Sigmoid colon (tissue), 7 donors: ENCODE measurements at places on chromosomes 7 and 10. TPM values are rescaled to one million over a fixed set of nuclear protein-coding genes. Genes with fewer than 3 reads are reported as not detected.
A peak's percentile ranks its signal among the peaks of the same experiment; 100 is the strongest.

- DNase-seq: no peak
These were observed 821 bp downstream of the SLC35B4 start for GRCh38 chr7:134315679-134316538.

MYOZ1 gene
- not detected for total RNA-seq

NACAD gene
- total RNA-seq: 8.9 TPM

GRCh38 chr7:98399462-98399861, 1.4 kb downstream of the BAIAP2L1 start:
- DNase-seq: no peak

GRCh38 chr10:96831867-96832720, at the start of gene LCOR:
Gene LCOR, plus strand, starts transcription at chr10:96832298. Its CDS starts 116,760 bp downstream, at chr10:96949058.
- peak; percentile 93 for DNase-seq

DNA sequence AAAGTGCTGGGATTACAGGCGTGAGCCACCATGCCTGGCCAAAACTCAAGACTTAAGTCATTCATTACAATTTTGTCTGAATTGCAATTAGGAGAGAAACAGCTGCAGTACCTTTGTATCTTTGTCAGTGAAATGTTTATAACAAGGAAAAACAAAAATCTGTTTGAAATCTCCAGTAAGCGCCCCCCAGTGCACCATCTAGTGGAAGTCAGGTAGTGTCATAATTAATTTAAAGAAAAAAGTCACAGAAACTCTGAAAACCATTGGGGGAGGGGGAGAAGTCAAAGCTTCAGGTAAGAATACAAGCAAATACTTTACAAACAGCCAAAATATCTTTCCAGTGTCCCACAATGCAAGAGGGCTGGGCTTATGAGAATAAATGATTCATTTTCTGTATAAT, 2.8 kb downstream of the MPP7 start:
- DNase-seq: no peak

- no peak for DNase-seq
These were observed 603.5 kb upstream of the FOXK1 start for GRCh38 chr7:4078580-4078979.

TMEM139 gene
- total RNA-seq: 0.71 TPM

DNA sequence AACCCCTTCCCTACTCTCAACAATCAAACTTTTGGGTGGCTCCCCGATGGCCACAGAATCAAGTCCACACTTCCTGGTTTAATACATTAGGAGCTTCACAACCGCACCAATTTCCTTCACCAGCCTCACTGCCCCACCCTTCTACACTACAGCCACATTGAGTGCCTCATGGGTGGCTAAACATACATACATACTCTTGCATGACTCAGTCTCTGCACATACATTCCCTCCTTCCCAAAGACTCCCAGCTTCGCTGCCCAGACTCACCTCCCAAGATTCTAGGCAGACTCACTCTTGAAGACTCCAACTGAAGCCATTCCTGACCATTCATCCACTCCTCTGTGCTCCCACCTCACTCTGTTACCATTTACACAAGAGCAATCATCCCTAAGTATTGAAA, 15.9 kb downstream of the VPS41 start:
- no peak for DNase-seq

DNA sequence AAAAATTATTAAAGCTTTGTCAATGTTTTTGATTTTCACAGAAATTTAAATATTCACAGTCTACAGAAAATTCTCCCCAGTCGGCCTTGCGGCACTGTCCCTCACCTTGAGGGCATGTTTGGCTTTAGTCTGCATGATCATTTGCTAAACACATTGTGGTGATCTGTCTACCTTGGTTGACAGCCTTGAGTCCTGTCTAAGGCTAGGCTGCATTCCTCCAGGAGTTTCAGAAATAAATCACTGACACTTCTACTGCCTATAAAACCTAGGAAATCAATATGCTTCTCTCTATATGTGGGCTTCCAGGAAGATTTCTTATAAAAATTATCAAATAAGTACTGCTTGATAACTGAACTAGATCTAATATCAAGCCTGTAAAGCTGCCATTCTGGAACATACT, 430.7 kb upstream of the GRM3 start:
- no peak for DNase-seq

DNA sequence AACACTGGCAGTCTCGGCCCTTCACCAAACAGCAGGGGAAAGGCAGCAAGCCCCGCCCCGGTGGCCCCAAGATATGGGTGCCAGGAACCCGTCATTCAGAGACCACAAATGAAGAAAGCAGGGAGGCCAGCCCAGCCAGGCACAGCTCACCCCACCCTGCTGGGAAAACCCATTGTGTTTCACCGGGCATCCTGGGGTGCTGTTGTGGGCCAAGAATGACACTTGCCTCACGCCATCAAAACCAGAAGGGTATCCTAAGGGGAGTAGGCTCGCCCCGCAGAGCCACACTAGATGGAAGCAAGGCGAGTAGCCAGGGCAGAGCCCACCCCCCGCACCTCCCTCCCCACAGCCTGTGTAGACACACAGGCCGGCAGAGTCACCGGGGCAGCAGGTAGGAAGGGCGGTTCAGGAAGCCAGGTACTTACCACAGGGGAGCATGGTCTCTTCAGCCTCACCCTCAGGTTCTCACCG, 72.5 kb upstream of the KCNMA1 start:
- no peak for DNase-seq

- no peak for DNase-seq
These were observed 132.2 kb downstream of the PRKG1 start for GRCh38 chr10:51206500-51206899.

DNA sequence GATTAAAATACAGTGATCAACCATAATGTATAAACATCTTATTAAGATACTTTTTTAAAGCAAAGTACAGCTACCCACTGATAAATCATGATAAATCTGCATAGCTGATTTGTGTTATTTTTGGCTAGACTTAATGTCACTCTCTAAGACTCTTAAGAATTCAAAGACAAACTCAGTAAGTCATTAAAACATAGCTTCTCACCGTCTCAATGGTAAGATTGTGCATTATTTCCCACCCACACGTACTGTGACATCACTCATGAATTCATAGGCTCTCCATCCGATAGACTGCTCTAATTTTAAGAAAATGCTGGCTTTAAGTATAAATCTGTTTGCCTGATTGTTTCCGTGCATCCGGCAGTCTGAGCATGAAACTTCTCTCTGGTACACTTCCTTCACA, 266.1 kb downstream of the GLI3 start:
- DNase-seq: no peak

ATOH7 gene
- total RNA-seq: not detected

DNA sequence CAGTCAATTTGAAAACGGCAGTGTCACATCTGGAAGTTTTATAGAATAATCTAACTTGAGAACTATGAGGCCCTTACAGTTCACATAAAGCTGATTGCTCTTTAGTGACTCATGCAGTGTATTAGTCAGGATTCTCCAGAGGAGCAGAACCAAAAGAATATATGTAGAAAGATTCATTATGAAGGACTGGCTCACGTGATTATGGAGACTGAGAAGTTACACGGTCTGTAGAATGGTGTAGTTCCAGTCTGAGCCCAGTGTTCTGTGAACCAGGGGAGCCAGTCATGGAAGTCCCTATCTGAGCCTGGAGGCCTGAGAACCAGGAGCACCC, 21.5 kb downstream of the RBM33 start:
- DNase-seq: no peak

DNA sequence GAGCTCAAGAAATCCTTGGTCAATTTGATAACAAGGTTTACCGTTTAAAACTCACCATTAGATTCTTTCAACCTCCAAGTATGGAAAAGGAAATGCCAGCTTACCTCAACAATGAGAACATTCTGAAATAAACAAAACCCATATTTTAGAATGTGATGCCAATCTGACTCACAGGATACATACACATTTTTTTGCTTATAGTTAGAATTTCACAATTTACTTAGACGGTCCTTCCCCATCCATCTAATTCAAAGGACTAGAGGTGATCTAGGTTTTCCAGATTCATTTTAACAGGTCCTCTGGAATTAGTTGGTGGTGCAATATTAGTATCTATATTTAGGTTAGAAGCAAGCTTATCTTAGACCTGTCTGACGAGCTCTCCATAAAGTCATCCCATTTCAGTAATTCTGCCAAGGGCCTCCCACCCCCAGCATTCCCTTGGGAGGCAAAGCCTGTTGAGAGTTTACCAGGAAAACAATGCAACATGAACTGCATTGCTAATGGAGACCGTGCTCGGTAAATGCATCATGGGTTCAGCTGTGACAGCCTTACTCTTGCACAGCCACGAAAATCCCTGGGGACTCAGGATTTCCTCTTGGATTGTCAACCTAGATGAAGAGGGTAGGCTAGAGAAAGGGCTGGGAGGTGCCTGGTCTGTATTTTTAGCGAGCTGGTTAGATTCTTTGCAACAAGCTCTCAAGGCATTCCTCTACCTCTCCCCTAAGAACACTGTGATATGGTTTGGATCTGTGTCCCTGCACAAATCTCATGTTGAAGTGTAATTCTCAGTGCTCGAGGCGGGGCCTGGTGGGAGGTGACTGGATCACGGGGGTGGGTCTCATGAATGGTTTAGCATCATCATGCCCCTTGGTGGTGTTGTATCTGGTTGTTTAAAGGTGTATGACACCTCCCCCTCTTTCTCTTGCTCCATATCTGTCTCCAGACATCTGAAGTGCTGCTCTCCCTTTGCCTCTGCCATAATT, 93.8 kb downstream of the PRTFDC1 start:
- no peak for DNase-seq

AASS gene
- total RNA-seq: 24.6 TPM

ZNF511 gene
- 47.4 TPM for total RNA-seq

GRCh38 chr10:101693978-101694673, 844 bp downstream of the FBXW4 start:
- DNase-seq: peak; percentile 84

ZYX gene
- 82.4 TPM for total RNA-seq

DNA sequence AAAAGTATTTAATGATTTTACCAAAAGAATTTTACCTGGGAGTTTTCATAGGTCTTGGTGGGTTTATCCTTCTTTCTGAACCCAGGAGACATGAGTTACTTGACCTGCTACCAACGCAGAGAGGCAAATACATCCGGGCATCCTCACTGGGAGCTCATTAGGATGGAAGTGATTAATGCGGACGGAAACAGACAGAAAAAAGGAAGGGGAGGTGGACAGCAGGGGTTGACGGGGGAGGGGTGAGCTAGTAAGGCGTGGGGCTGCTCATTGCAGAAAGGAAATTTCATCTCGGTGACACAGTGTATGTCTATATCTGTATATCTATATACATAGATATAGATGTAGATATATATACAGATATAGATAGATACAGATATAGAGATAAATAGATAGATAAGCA, 408.2 kb upstream of the ADARB2 start:
- DNase-seq: no peak

DNA sequence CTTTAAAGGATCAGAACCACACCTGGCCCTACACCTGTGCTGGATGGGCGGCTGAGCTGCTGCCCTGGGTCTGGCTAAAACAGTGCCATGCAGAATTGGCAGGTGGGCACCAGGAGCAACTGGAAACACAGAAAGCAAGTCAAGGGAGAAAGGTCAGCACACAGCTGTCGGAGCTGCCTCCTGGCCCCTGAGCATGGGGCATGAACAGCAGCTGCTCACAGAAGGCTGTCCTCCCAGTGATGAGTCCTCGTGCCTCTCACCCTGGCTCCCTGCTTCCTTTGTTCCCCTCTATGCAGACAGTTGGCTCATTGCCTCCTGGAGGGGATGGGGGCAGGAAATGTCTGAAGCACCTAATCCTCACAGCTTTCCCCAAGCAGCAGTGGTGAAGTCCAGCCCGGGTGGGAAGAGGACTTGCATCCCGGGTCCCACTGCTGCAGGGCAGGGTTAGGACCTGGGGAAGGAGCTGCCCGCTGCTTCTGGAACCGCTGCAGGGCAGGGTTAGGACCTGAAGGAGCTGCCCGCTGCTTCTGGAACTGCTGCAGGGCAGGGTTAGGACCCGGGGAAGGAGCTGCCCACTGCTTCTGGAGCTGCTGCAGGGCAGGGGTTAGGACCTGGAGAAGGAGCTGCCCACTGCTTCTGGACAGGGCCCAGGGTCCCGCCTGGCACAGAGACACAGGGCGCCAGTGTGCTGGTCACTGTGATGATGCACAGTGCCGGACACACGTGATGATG, 37.3 kb downstream of the VIPR2 start:
- peak; percentile 50 for DNase-seq

GRCh38 chr7:123773481-123773880, 24.7 kb upstream of the WASL start:
- DNase-seq: no peak

GDF2 gene
- not detected for total RNA-seq

GRCh38 chr7:43844257-43844656, 25.1 kb downstream of the MRPS24 start:
- no peak for DNase-seq
